ENCODE measurements at places on chromosomes 5 and 9.

GRCh38 chr9:137924761-137925369 is 47.3 kb downstream of the CACNA1B start:
- no peak for DNase-seq

DNA sequence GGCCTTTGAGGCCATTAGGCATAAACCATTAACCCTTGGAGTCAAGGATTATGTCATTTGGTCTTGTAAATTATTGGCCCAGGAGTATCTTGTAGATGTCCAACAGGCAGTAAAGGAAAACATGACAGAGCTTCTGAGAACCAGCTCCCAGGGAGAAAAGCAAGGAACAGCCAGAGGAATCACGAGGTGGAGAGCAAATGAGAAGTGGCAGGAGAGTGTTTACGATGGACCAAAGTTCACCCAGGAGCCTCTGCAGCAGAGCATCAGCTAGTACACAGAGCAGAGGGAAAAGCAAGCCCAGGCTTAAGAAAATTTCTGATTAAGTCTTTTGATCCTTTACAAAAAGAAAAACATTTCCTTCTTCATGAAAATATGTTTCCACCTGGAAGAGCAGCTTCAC is 206.2 kb downstream of the NDUFS4 start:
- DNase-seq: no peak

DNA sequence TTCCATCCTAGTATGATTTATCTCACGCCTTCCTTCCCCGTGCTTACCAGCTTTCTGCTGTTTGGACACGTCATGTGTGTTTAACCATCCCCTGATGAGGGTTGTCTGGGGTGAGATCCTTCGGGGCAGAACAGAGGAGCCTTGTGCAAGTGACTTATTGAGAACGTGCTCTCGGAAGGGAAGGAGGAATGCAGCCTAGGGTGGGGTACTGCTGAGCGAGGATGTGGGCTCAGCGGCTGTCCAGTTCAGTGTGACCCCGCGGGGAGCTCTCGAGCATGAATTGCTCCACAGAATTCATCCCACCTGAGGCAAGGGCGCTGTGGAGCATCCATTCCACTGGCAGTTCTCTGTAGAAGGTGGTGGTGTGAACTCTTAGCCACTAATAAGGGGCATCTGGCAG is 4.0 kb downstream of the MYOZ3 start:
- no peak for DNase-seq

- DNase-seq: no peak
Observed at GRCh38 chr5:155056644-155057269, 43.2 kb downstream of the KIF4B start.

DNA sequence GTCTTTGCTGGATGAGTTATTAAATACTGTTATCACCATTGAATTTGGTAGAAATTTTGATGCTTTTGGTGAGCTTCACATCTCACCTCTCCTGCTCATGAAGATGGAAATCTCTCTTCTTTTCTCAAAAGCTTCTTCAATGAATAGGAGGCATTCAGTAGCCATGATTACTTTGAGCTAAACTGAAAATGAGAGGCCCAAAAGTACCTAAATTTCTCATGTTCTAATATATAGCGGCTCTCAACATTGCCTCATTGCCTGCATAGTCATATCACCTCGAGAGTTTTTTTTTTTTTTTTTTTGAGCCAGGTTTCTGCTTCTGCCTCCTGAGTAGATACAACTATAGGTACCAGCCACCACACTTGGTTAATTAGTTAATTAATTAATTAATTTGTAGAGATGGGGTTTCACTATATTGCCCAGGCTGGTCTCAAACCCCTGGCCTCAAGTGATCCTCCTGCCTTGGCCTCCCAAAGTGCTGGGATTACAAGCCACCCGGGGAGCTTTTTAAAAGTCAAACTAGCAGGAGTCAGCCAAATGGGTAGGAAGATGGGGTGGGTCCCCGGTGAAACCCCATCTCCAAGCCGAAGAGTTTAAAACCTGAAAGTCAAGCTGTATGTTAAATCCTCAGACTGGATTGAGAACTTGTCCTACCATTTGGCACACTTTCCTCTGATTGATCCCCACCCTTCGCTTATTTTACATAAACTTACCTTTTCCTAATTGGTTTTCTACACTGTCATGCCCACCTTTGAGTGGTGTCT is 169.0 kb downstream of the DOCK2 start:
- no peak for DNase-seq

DNA sequence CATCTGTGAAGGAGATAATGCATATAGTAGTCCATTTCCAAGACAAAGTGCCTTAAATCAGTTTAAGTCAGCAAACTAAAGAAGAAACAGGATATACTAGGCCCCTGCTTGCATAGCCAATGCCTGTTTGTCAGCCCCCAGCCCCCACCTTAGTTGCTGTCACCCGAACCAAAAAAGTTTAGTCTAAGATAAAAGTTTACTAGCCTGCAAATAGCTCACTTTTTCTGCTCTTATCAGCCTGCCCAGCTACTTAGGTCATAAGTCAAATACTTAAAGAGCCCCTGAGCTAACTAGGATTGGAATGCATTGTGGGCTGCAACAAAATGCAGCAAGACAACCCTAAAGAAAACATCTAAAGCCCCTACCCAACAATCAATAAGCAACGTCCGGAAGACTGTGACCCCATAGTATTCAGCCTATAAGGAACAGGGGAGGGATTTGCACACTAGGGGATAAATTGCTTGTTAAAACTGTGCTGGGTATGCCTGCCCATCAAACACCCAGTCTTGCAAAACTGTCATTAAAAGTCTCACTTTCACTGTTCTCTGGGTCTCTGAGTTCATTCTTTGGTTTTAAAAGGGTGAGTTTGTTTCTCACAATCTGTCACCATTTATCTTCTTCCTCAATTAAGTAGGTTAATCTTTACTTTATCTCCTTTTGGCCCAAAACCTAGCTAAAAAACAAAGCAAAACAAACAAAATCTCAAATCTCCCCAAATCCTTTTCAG is 92.4 kb upstream of the CEP78 start:
- DNase-seq: no peak

DNA sequence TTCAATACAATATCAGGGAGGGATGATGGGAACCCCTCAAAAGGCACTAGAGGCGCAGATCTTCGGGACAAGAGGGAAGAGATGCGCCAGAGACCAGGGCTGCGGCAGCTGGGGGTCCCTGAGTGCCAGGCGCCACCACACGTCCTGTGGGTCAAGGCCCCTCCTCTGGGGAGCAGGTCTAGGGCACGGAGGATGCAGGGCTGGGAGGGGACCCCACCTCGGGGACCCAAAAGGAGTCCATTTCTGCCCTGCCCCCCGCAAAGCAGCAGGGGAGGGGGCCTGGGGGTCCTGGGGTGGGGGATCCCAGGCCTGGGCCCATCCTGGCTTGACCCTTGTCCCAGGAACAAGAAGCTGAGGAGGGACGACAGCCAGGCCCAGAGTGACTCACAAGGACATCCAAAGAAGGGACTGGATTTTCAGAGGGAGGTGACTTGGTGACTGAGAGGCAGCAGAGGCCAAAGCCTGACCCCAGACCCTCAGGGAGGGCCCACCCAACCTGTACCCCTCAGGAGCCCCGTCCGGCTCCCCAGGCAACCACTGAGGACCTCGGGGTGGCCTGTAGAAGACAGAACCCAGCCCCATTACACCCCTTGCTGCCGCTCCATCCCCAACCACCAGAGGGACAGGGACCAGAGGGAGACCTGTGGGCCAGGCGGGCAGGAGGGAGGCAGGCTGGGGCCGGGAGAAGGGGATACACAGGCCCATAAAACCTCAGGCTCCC is 54.2 kb downstream of the LRSAM1 start:
- no peak for DNase-seq

GRCh38 chr5:91528831-91529230 is 145.7 kb upstream of the ARRDC3 start:
- no peak for DNase-seq

GRCh38 chr5:36457511-36458270 is 148.7 kb upstream of the SLC1A3 start:
- DNase-seq: no peak

GRCh38 chr5:115336201-115336720 is 39.8 kb upstream of the CCDC112 start:
- no peak for DNase-seq

GRCh38 chr5:117118499-117118898 is 543.9 kb upstream of the SEMA6A start:
- DNase-seq: no peak

- DNase-seq: no peak
Observed at GRCh38 chr9:116323012-116323411, 169.4 kb downstream of the PAPPA start.

- no peak for DNase-seq
Observed at GRCh38 chr9:135799261-135799660, 97.3 kb downstream of the KCNT1 start.

DNA sequence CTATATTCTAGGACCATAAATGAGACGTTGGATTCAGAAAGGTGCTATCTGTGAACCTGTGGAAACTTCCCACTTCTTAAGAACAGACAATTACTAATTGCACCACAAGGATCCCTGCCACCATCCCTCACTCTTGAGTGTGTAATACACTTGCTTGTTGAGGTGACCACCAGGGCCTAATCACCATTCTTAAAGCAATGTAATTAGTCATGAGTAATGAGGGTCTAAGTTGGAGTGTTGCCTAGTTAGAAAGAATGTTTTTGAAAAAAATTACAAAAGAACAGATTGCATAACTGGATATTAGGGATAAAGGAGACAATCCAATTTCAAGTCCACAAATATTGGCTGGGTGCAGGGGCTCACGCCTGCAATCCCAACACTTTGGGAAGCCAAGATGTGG is 56.9 kb upstream of the TRIO start:
- DNase-seq: no peak

GRCh38 chr5:135170500-135170899 is 136.5 kb upstream of the PITX1 start:
- no peak for DNase-seq

GRCh38 chr9:27157097-27157496 is 48.1 kb downstream of the TEK start:
- no peak for DNase-seq

DNA sequence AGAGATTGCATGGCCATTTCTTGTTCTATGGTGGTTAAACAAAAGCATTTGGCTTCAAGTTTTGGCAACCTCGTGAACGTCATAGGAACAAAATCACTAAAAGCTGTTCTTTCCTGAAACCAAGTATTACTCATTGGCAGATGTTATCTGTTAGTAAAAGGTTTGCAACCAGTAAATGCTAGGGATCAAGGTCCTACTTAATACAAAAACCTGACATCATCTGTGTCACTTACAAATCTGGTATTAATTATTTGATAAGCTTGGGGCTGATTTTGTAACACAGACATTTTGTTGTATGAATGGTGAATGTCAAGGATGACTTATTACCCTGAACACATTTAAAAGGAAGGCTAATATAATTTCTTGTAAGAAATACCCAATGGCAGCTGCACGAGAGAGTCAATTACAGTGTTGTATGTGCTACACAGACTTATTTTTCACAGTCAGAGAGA is 486.4 kb upstream of the ZNF608 start:
- DNase-seq: no peak

DNA sequence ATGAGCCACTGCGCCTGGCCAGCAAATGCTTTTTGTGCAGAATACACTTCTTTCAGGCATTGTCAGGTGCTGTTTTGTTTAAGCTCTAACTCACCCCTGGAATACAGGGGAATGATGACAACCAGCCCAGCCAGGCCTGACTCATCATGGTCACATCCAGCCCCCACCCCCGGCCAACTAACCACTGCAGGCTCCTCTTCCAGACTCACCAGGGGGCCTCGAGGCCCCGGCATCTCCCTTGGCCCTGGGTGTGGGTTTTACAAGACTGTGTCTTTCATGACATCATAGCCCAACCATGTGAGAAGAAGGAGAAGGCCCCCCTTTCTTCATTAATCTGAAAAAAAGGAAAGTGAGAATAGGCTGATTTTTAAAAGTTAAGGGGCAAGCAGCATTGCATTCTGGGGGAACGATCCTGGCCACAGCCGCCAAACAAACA is 35.5 kb downstream of the OLFML2A start:
- DNase-seq: no peak

GRCh38 chr5:125261505-125262250 is 515.2 kb upstream of the ZNF608 start:
- no peak for DNase-seq

GRCh38 chr5:77209495-77210090 is 887 bp upstream of the PDE8B start:
- DNase-seq: no peak

DNA sequence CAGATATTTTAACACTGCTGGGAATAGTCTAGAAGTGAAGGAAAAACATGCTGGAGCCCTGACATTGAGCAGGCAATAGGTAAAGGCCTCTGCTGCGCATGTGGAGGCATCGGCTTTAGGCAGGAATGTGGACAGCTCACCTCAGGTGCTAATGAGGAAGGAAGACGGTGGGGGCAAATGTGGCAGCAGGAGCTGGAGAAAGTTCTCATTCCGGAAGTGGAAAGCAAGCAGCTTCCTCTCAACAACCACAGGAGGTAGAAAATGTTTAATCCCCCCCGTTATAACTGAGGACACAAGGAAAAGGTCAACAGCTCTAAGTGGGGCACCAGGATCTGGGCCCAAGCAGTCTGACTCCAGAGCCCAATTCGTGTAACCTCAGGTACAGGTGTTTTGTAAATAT is 7.6 kb upstream of the RPS14 start:
- no peak for DNase-seq

- DNase-seq: no peak
Observed at GRCh38 chr5:50898966-50899365, 232.5 kb downstream of the PARP8 start.

DNA sequence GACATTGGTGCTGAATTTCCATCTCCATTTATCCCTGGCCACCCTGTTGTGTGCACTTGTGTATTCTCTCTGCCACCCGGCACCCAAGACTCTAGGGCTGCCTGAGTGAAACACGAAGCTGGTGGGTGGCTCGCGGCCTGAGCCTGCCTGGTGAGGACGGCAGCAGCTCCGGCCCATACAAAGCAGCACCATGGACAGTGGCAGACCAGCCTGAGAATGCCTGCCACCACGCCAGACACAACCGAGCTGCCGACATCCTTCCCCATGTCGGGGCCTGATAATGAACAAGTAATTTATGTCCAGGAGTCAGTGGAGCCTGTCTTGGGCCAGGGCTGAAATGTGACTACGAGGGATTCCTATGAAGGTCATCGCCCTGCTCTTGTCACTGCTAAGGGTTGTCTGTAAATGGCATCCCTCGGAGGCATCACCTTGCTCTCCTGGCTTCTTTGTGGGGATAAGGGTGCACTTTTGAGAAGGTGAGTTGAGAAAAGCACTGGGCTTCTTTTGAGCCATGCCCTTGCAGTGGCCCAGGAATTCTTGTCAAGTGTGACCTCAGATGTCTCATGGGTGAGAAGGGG is 175.7 kb downstream of the MELK start:
- DNase-seq: no peak

- no peak for DNase-seq
Observed at GRCh38 chr9:120256146-120256545, 323.8 kb downstream of the CDK5RAP2 start.

- DNase-seq: no peak
Observed at GRCh38 chr5:57004800-57005199, 52.9 kb upstream of the MIER3 start.

- DNase-seq: no peak
Observed at GRCh38 chr5:81552852-81553566, 159.1 kb upstream of the ACOT12 start.

GRCh38 chr9:116954731-116955130 is 267.6 kb downstream of the TRIM32 start:
- DNase-seq: no peak

- DNase-seq: no peak
Observed at GRCh38 chr9:128619779-128620178, 36.9 kb downstream of the DYNC2I2 start.

- no peak for DNase-seq
Observed at GRCh38 chr5:133933670-133934295, 34.6 kb downstream of the C5orf15 start.
